Osteocyte (in vitro differentiated cells): ENCODE measurements at places on chromosomes 11 and 22. TPM values are rescaled to one million over a fixed set of nuclear protein-coding genes. Genes with fewer than 3 reads are reported as not detected.

DNA sequence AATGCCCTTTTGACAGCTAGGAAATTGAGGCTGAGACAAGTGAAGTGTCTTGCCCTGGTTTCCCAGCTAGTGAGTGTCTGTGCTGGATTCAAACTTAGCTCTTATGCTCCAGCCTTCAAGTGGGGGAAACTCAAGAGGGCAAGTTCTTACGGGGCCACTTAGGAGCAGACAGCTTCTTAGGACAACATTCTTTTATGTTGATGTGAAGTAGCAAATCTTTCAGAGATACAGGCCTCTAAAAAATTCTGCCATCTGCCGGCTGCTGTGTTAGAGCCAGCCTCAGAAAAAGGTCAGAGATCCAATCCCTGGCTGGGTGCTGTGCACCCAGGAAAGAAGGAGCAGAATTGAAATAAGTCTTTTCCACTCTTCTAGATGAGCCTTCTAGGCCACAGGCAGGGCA is 26.6 kb downstream of the TIMP3 start:
- H3K27me3 ChIP-seq, result no peaks in the 10 kb centered on the region
- H3K4me1 ChIP-seq, result peaks cover 6% of the 10 kb centered on the region
- no peak overlapping the region for H3K4me3 ChIP-seq
- peaks cover 3% of the 10 kb centered on the region for H3K36me3 ChIP-seq

TAF10 gene
- total RNA-seq, result 93.4 and 100 TPM in 2 replicates

KRTAP5-2 gene
- total RNA-seq, result not detected in 2 replicates

DNA sequence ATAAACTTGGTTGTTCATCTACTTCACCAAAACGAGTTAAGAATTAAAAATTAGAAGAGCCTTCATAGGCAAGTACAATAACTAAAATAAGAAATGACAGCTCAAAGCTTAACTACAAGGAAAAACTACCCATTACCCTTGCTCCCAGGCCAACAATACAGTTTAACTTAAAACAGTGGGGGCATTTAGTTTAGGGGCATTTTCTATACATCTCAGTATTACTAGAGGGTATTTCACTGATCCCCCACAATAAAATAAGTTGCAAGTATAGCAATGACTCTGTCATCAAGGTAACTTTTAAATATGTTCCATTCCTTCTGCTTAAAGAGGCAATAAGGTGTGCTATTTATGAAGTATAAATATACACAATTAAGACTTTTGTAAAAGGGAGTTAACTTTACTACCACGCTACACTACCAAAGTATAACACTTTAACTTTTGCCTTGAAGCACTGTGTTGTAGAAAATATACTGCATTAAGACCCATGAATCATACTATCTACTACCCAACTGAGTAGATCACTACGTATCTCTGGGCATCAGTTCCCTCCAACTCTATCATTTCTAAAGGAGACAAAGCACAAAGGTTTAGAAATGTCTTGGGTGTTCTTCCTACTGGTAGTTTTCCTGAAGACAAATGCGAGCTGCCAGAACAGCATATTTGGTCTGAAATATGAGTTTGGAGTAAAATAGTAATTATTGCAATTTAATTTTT is 29.8 kb downstream of the CHORDC1 start:
- no peak for DNase-seq
- H3K27ac ChIP-seq, result no peak overlapping the region
- peaks cover 6% of the 10 kb centered on the region for H3K36me3 ChIP-seq
- peaks cover 3% of the 10 kb centered on the region for H3K4me1 ChIP-seq
- H3K27me3 ChIP-seq, result no peaks in the 10 kb centered on the region
- H3K4me3 ChIP-seq, result no peak overlapping the region

ABCG4 gene
- 0.63 and 0.75 TPM in 2 replicates for total RNA-seq

- no peaks in the 10 kb centered on the region for H3K36me3 ChIP-seq
- peaks cover 30% of the 10 kb centered on the region for H3K4me1 ChIP-seq
- DNase-seq, result no peak
- H3K27me3 ChIP-seq, result no peaks in the 10 kb centered on the region
- peak overlapping the region; percentile 96 for H3K27ac ChIP-seq
Observed at GRCh38 chr11:9385327-9385899, 961 bp downstream of the IPO7 start.

GRCh38 chr11:92473736-92474135 is 249.1 kb downstream of the FAT3 start:
- no peak overlapping the region for H3K27ac ChIP-seq
- DNase-seq, result no peak
- H3K36me3 ChIP-seq, result no peaks in the 10 kb centered on the region
- no peaks in the 10 kb centered on the region for H3K27me3 ChIP-seq
- H3K4me3 ChIP-seq, result no peak overlapping the region

RBMXL2 gene
- not detected in 2 replicates for total RNA-seq

SLC7A4 gene
- not detected in 2 replicates for total RNA-seq
